ENCODE measurements at places on chromosomes 12 and 14.

DNA sequence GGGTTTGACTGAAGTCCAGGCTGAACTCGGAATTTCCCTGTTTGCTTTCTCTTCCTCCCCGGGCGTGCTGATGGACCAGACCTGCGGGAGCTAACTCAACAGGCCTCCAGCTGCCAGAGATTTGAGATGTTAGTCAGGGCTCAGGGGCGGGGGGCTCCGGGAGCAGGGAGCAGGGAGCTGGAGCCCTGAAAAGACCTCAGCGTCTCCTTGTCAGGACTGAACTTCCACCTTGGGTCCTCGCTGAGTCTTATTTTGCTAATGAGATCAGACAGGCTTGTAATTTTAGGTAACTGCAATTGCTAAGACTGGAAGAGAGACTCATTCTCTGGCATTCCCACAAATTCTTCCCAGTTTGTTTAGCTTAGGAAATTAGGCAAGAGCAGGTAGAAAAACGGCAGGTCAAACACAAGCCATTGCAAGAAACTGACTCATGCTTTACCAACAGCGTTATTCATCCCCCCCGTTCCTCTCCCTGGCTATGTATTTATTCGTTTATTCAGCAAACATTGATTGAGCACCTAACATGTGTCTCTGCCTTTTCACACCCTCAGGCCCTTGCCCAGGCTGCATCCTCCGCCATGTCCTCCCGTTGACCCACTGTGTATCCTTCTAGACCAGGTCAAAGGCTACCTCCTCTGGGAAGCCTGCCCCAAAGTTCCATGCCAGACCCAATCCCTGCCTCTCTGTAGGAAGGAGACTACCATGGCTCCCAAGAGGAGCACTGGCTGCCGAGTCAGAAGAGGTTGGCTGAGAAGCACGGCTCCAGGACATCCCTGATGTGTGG, 80.4 kb upstream of the DIO3 start:
- peak; percentile 31 for DNase-seq

DNA sequence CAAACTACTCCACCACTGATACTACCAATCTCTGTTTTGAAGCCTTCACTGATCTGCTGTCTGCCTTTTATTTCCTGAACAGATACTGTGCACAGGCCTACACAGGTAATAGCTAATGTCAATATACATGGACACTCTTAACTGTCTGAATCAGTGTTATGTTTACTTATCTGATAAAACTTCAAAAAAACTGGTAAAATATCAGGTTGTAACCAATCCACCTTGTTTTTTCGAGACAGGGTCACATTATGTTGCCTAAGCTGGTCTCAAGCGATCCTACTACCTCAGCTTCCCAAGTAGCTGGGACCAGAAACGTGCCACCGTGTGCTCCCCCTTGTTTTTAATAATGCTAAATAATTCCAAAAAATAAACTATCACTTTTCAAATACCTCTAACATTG, 43.5 kb downstream of the HECTD1 start:
- DNase-seq = no peak

- DNase-seq = no peak
Measured at GRCh38 chr12:122135437-122136031, 38.5 kb downstream of the IL31 start.

DNA sequence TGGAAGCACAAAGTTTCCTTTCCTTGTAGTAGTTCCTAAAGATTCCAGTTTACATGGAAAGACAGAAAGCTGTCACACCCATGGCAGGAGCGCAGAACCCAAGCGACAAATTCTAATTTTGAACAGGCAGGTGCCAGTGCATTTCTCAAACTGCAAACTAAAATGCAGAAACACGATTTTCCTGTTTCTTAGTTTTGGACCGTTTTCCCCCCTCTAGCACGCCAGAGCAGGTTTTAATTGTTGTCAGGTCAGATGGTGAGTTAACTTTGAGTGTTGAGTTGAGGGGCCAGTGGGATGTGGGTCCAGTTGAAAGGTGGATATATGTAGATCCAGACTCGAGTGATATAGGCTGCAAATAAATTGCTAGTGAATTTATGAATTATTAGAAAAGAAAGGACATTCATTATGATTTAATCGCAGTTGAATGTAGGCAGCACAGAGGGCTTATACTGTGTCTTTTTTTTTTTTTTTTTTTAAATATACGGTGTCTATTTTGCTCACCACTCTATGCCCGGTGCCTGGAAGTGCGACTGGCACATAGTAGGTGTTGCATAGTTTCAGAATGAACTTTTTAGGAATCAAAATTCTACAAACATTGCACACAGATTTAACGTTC, 909 bp upstream of the ETFBKMT start:
- no peak for DNase-seq

GRCh38 chr12:618605-619004, 44.6 kb downstream of the NINJ2 start:
- no peak for DNase-seq

GRCh38 chr12:32089586-32089985, 17.1 kb upstream of the BICD1 start:
- no peak for DNase-seq

- peak; percentile 86 for DNase-seq
Measured at GRCh38 chr14:91418387-91419043, 895 bp upstream of the CCDC88C start.

DNA sequence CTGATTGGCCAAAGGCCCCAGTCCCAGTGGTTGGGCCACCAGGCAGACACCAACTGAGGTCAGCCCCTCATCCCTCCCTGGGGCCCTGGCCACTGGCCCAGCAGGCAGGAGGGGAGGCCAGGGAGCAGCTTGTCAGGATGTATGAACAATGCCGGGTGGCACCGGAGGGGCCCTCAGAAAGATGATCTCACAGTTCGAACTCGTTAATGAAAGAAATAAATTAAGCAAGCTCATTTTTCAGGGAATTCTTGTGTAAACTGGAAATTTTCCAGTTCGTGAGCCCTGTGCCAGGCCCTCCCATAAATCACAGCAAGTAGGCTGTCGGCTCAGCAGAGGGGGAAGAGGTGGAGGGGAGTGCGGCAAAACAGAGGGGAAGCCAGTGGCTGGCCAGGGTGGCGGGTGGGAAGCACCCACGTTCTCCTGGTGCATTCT, 177.0 kb upstream of the VASH1 start:
- no peak for DNase-seq

DNA sequence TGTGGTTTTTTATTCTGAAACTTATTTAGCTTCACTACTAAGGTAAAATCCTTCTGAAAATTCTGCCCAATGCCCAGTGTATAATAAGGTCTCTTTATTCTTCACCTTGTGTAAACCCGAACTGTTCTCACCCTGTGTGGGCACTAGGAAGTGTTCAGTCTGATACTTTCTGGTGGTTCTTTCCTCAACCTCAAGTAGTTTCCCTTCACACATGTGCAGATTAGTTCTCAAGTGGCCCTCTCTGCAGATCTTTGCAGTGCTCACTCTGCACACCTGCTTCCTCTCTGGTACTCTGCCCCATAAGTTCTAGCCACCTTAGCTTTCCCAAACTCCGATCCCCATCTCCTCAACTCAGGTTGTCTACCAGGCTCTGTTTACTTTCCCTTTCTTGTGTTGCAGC, 61.6 kb downstream of the RAD51B start:
- no peak for DNase-seq

DNA sequence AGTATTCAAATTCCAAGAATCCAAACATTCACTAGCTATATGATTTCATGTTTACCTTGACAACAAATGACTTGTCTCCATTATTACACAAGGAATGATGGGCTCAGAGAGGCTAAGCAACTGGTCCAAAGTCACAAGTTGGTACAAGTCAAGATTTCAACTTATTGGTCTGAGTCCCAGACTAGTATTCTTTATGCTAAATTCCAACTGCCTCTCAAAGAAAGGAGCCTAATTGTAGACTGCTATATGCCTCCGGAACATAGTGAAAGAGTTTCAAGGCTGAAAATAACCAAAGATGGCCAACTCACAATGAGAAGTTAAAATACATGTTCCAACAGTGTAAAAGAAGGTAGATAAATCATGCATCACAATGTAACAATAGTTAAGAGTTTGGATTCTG, 7.5 kb downstream of the BTG1 start:
- DNase-seq = no peak

DNA sequence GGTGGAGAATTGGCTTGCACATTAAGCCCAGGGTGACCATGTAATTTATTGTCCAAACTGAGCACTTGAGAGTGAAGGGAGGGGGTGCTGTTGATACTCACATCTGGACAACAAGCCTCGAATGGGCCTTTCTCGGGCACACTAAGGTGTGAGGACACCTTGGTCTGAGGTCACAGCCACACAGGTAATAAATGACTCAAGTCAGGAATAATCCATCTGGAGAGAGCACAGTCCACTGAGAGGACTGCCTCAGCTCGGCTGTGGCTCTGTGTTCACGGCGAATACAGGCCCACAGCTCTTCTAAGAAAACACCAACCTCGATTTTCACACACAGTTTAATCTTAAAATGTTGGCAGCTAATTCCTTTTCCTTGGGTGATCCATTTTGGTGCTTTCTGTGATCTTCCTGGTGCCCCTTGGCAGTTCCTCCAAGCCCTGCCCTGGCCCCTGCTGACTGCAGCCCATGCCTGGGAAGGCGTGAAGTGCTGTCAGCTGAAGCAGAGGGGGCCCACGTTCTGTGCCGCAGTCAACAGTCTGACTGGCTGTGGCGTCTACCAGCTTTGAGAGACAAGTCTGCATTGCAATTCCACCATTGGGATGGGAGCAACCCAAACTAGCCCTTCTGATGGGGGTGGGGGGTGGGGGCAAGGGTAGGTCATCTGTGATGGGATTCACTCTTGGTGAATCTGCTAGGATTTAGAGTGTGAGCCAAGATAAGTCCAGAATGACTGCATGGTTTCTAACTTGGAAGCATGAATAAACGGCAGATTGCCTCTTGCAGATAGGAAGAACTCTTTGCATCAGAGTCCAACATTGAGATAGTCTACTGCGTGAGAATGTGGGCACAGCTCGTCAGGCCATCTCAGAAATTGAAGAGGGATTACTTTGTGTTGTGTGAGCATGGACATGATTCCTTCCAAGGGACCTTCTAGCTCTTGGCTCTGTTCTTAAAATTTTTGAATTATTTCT, 42.8 kb downstream of the ZNF664 start:
- DNase-seq = no peak

DNA sequence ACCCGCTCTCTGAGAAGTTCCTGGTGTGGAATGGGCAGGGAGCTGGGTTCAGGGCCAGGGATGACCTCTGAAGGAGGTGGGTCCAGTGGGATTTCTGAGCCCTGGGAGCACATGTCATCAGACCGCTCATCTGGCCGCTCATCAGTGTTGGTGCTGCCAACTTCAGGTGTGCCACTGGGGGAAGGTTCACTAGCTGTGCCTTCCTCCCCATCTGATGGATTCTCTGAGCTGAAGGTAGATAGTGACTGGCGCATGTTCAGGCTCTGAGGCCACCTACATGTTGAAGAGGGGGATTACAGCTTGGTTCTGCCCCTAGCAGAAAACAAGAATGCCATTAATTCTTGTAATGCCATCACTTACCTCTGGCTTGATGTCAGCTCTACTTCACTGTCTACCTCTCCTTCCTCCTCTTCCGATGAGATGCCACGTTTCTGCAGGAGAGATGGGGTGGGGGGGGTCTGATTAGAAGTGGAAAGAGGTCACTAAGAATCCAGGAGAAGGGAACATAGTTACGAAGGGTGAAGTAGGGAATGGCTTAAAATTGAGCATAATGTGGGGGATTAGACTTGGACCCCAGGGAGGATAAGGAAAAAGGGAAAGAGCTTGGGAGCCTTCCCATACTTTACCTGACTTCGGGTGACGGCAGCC, 17.2 kb downstream of the MAP3K12 start:
- DNase-seq = no peak

DNA sequence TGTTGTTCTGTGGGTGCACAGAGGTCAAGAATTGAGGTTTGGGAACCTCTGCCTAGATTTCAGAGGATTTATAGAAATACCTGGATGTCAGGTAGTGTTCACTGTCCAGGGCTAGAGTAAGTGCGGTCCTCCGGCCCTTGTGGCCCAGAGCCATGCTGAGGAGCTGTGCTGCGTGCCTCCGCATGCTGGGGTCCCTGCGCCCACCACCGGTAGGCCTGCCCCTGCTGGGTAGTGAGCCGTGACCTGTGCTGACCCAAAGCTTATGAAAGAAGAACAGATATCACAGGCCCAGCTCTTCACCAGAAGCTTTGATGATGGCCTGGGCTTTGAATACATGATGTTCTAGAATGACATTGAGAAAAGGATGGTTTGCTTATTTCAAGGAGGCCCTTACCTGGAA, 37.8 kb upstream of the CMAS start:
- DNase-seq = no peak

- peak; percentile 36 for DNase-seq
Measured at GRCh38 chr14:65286443-65286842, 126.1 kb upstream of the FUT8 start.

- no peak for DNase-seq
Measured at GRCh38 chr12:25825446-25825845, 133.0 kb upstream of the RASSF8 start.

GRCh38 chr14:24458736-24459135, 16.2 kb upstream of the SDR39U1 start:
- DNase-seq = no peak

GRCh38 chr12:121711361-121712189, 977 bp upstream of the TMEM120B start:
- no peak for DNase-seq

DNA sequence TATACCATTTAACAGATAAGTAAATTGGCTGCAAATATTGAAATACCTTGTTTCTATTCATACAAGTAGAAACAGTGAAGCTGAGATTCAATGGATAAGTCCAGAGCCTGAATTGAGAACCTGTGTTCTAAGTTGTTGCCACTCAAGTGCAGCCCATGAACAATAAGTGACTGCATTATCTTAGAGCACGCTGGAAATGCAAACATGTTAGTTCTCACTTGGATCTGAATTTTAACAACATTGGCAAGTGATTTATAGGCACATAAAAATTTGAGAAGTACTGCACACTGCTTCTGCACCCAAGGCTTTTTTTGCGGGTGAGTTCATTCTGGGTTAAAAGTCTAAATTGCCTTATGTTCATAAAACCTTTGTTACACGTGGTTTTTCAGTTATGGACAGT, 484.3 kb downstream of the NAV3 start:
- DNase-seq = no peak

DNA sequence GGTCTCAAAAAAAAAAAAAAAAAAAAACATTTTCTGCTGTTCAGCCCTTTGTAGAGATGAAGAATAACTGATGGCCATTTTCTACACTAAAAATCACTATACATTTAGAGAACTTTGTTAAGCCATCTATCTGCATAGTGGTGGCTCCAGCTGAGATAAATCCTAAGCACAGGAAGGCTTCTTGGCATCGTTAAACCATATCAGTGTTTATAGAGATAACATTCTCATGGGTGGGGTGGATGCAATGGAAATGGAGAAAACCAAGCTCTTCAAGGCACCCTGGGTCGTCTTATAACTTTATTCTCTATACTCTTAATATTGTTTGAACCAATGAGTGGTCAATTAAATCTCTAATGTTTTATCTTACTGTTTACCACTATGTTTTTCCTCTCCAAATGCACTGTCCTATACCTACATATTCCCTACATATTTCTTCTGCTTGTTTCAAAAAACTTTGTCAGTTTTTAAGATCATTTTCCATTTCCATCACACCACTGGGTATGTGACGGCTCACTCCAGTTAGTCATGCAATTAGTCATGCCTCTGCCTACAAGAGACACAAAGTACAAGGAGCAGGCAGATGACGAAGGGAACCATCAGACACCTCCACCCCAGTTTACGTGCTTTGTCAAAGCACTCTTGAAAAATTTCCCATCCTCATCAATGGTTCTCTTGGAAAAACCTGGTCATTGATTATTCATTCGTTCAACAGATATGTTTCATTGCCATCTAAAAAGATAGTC, 119.3 kb upstream of the OVCH1 start:
- DNase-seq = no peak

GRCh38 chr12:17139931-17140330, 534.0 kb upstream of the LMO3 start:
- no peak for DNase-seq
